ENCODE measurements at places on chromosomes 13 and 19.

- no peak for DNase-seq
These were observed at the start of gene GPR18 for GRCh38 chr13:99258210-99258860. Gene GPR18 (minus strand): TSS chr13:99258379. CDS start chr13:99255872, 2,507 bp downstream.

GRCh38 chr19:1873524-1874473, 10.4 kb upstream of the KLF16 start:
- no peak for DNase-seq

DNA sequence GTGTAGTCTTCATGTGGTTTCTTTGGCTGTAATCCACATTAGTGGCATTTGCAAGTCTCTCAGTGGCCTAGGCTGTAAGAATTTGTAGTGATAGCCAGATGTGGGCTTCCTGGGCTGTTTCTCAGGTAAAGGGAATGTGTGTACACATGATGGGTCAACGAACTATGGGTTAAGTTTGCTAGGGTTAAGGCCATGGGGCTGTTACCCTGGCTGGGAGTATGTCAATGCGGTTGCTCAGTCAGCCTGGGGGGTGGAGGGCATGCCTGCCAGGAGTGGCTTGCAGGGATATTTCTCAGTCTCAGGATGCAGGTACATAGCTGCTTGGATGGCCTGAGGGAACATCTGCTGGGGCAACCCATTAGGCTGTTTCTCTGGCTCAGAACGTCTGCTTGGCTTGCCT, 13.4 kb downstream of the CYSLTR2 start:
- no peak for DNase-seq

GRCh38 chr19:50636317-50637085, 3.2 kb downstream of the SYT3 start:
- no peak for DNase-seq

DNA sequence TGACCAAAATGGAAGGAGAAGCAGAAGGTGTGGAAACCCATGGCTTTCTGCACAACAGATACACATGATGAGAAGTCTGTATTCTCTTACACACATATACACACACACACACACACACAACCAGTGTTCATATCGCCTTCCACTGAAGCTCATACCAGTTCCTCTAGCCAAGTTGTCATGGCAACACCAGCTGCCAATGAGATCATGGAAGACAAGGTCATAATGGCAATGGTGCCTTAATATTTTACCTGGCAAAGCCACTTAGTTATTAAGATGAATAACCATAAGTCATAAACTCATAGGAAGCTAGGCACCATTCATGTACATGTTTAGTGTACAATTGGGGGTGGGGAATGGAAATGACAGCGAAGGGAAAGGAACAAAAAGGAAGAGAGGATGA, 2.6 kb upstream of the DHRS12 start:
- DNase-seq: no peak

GRCh38 chr19:7597689-7598088, 2.0 kb downstream of the CAMSAP3 start:
- DNase-seq: no peak

GRCh38 chr19:10762656-10763055, 44.8 kb downstream of the DNM2 start:
- DNase-seq: no peak

GRCh38 chr13:39684531-39685137, 29.2 kb downstream of the COG6 start:
- no peak for DNase-seq

DNA sequence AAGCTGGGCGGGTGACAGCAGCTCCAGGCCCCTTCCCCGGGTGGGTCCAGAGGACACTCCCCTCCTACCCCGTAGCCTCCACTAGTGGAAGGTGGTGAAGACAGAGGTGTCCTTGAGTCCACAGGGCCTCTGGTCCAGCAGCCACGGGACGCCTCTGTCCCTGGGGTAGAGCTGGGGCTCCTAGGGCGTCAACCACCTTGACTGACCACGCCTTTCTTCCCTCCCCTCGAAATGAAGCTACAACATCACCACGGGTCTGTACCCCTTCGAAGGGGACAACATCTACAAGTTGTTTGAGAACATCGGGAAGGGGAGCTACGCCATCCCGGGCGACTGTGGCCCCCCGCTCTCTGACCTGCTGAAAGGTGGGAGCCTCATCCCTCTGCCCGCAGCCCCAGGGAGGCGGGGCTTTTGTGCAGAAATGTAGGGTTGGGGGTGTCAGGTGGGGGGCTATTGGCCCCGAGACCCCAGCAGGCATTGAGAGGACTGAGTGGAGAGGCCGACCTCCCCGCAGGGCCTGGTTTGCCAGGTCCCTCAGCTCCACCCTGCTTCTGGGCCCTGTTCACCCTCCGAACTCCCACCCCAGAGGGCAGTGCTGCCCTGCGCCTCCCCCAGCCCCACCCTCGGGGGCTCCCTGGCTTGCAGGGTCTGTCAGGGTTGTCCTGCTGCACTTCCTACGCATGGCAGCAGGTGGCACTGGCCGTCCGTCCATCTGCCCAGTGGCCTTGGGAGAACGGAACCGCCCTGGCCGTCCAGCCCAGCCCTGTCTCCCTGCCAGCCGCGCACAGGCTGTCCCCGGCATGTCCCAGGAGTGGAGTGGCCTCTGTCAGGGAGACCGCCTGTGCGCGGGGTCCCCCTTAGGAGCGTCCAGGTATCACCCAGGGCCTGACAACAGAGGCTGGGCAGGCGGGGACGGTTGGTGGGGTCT, 15.7 kb downstream of the STK11 start:
- DNase-seq: no peak

DNA sequence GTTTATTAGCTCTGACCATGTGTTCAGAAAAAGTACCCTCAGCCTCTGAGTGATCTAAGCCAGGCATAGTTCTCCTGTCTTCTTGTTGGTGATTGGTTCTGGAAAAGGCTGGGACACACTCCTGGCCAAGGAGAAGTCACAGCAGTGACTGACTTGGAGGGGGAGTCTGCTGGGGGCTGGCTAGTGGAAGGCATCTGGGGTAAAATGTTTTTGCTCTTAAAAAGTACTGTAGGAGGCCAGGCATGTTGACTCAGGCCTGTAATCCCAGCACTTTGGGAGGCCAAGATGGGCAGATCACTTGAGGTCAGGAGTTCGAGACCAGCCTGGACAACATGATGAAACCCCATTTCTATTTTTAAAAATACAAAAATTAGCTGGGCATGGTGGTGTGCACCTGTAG, 21.7 kb downstream of the FAM187B start:
- no peak for DNase-seq

DNA sequence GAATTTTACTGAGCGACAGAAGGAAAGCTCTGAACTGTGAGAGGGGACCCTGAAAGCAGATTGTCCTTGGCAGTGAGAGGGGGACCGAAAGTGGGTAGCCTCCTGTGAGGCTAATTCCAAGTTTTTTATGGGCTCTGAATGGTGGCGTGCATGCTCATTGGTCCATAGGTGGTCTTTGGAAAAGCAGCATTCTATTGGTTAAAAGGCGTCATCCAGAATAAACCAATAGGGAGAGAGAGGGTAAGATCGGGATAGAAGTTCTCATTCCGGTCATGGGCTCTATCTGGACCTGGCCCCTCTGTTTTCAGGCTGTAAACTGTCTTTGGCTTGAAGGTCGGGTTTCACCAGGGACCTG, 539.8 kb upstream of the PCDH9 start:
- no peak for DNase-seq

DNA sequence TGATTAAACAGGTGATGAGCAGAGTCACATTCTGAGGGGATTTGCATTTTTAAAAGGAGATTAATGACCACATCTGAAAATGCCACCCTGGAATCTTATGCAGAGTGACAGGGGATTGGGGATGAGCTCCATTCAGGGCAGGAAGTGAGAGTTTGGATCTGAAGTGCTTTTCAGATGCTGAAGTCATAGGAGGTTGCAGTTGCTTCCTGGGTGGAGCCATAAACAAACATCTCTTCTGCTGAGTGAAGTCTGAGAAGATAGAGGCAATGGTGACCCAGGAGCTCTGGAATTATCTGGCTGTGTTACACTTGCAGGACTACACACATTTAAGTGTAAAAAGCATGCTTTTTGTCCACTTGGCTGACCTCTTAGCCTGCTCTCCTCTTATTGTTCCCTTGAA, 51.4 kb upstream of the PSG8 start:
- no peak for DNase-seq

- no peak for DNase-seq
These were observed 7.9 kb downstream of the CDC37 start for GRCh38 chr19:10395436-10395835.

DNA sequence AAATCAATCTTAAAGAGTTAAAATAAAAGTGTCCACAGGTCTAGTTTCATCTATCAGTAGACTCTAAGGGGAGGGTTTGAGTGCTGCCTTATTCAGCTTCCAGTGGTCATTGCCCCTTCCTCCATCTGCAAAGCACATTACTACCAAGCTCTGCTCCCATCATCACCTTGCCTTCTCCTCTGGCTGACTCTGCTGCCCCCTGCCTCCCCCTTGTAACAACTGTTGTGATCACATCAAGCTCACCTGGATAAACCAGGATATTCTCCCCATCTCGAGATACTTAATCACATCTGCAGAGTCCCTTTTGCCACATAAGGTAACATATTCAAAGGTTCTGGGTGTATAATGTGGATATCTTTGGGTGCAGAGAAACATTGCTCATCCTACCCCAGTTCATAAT, 43.3 kb upstream of the GPC6 start:
- DNase-seq: no peak

- no peak for DNase-seq
These were observed 92.9 kb upstream of the SGCG start for GRCh38 chr13:23087880-23088279.

- no peak for DNase-seq
These were observed 19.4 kb downstream of the TSHZ3 start for GRCh38 chr19:31329819-31330218.

DNA sequence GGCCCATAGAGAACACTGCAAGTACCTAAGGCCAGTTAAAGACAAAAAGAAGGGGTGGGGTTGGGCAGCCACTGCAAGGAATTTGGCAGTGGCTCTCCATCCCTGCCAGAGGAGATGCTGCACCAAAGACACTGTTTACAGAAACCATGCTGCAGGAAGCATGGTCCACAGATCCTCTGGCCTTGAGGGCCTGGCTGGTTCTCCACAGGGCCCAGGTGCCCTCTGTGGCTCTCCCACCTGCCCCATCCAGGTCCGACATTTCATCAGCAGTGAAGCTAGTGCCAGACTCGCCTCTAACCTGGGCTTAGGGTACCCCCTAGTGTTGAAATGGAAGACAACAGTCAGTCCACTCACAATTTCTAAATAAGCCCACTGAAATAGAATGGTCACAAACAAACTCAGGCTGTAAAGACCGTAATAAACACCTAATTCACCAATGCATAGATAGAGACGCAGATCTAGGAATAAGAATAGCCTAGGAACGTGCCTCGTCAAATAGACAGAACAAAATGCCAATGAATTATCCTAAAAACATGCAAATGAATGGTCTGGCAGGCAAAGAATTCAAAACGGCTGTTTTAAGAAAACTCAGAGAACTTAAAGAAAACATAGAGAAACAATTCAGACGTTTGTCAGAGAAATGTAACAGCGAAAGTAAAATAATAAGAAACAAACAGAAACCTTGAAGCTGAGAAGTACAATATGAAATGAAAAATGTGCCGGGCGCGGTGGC, 23.3 kb downstream of the LYPD4 start:
- no peak for DNase-seq

GRCh38 chr19:43798546-43799409, 3.5 kb downstream of the LYPD5 start:
- no peak for DNase-seq

DNA sequence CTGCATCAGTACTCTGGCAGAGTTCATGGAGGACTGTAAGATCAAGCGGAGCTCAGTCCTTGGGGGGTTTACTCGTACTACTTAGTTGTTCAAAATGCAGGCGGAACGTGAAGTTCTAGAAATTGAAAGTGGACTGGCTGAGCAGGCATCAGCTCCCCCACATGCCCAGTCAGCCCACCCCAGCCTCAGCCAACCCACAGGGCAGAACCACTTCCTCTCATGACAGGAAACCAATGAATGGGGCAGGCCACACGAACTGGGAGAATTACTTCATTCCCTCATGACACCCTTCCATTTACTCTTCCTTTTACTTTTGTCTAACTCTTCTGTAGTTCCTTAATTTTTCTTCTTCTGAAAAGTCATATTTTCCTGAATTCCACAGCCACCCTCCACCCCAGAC, 71.9 kb downstream of the FLT1 start:
- DNase-seq: no peak

DNA sequence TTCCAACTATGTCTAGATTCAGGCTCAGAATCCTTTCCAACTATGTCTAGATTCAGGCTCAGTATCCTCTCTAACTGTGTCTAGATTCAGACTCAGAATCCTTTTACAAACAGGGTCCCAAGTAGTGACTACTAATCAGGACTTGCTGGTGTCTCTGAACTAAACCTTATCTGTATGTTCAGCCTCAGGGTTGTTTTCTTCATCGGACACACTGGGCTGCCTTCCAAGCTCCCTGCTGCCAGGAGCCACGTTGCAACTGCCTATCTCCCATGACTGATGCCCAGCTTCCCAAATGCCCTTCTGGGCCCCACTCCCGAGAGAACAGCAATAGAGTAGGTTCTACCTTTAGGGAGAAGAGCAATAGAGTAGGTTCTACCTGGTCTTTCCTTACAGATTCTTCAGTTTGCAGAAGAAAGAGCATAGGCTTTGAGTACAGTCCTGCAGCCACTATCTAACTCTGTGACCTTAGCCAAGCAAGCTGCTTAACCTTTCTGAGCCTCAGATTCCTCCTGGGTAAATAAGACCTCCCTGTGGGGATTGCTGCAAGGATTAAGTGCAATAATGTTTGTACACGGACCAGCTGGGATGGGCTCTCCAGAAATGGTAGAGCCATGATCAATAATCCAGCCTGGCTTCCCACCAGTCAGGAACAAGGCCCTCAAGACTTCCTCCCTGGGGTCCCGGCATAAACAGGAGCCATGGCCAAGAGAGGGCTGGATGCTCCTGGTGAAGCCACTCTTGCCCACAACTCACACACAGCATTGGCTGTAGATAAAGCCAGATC, 61.5 kb downstream of the ZIC5 start:
- DNase-seq: no peak

DNA sequence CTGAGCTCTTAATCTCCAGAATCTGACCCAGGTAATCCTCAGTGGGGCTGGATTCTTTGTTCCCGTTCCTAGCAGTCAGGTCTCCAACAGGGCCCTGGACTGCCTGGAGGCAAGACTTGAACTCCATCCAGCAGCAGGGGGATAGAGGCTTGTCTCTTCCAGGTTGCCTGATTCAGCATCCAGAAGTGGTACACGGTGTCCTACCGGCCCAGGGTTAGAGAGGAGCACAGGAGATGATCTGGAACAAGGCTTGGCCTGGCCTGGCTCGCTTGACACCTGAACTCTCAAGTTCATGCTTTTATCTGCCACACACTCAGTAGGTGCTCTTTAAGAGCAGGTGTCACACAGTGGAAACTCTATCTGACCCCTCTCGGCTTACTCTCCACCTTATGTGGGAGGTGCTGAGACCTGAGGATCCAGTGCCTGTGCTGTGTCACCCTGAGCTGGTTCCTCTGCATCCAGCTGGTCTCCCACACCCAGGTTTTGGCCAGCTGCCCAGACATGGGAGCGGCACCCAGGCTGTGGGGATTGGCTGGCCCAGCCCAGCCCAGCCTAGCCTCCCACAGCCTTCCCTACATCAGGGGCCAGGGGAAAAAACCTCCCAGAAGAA, at the start of gene CYP4F3:
Gene CYP4F3, plus strand, starts transcription at position 604 of the 610 bp plus-strand sequence. CDS start 519 bp downstream, outside the sequence.
- no peak for DNase-seq

Measured in activated gamma-delta T cell (primary cell).